ENCODE measurements at places on chromosomes 13 and 19.
A peak's percentile ranks its signal among the peaks of the same experiment; 100 is the strongest.

- no peak for DNase-seq
Measured at GRCh38 chr19:14629557-14629956, 45.1 kb downstream of the ADGRE3 start.

- no peak for DNase-seq
Measured at GRCh38 chr13:113731192-113732175, 27.5 kb upstream of the TMEM255B start.

- DNase-seq = no peak
Measured at GRCh38 chr19:39740395-39740794, 2.6 kb upstream of the CLC start.

DNA sequence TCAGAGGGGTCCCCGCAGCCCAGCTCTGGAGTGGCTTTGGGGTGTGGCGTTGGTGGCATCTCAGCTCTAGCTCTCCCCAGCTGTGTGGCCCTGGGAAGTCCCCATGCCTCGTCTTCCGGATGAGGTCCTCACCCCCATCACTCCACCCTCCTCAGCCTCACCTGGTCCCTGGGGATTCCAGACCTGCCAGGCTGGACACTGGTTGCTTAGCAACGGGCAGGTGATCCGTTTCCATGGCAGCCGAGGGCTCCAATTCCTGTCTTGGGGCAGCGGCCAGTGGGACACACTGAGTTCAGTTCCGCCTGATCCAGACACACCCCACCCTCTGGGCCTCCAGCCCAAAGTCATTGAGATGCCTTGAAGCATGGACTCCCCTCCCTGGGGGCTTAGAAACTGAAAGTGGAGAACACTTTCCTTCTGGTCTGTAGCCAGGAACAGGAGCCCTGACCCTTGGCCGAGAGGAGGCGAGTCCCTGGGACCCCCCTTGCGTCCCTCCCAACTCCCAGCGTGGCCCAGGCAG lies 7.7 kb upstream of the MISP start:
- no peak for DNase-seq

GRCh38 chr13:50864492-50864891 lies 21.0 kb upstream of the DLEU7 start:
- no peak for DNase-seq

DNA sequence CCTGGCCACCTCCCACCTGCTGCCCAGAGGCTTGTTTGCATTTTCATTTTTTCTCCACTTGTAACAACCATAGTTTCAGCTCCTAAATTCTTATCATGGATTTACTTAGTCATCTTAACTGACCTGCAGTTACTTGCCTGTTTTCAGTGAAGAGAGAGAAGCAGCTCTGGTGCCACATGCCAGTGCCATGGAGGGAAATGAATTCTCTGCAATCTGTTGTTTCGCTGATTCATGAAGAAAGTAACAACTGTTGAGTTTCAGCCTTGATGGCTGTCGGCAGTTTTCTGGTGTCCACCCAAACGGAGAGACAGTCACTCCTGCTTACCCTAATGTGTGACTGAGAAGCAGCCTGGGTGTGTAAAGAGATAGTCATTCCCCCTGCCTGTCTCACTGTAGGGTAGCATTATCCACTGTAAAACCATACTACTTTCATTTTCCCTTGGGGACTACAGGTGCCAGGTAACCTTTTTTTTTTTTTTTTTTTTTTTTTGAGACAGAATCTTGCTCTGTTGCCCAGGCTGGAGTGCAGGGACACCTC lies 116.1 kb downstream of the DNAJC3 start:
- no peak for DNase-seq

GRCh38 chr19:52665027-52665426 lies 26.9 kb upstream of the ZNF83 start:
- no peak for DNase-seq

DNA sequence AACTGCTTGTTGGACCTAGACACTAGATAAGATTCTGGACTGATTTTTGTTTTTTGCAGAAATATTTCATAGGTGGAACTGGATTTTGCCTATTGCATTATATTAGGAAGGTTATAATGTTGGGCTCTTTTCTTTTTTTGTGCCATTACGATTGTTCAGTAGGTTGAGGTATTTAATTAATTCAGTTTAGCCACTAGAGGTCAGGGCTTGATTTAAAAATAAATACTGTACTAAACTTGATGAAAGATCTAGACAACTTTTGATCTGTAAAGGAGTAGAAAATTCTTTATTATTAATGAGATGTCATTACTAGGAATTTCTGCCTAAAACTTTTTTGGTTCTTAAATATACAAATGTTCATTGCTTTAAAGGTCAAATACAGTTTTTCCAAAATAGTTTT lies 15.2 kb upstream of the SUPT20H start:
- no peak for DNase-seq

DNA sequence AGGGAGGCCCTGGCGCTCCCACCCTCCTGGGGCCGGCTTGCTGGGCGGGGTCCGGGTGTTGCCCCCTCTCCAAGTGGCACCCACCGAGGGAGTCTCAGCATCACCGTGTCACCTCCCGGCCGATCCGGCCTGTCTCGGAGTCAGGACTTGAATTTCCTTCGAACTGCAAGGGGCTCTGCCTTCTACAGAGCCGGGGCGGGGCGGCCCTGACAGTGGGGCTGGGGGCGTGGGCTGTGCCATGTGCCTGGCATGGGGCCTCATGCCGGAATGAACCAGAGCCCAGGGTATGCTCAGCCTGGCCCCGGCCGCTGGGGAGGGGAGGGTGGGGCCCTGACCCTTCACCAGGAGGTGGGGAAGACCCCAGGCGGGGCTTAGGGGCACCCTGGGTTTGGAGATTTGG lies 47.0 kb upstream of the TCF3 start:
- no peak for DNase-seq

DNA sequence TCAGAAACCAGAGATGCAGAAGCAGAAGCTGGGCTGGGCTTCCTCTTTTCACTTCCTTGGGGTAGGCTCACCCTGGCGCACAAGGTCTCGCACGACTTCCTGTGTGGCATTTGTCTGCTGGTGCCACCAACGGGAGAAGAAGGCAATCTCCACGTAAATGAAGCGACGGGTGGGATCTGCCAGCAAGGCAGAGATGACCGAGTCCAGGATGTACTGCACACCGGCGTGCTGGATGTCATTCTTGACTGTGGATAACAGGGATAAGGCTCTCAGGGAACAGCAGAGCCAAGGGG lies 1.3 kb downstream of the MAN2B1 start:
- DNase-seq = no peak

- DNase-seq = no peak
Measured at GRCh38 chr13:97695684-97696083, 257.8 kb upstream of the IPO5 start.

GRCh38 chr19:16850133-16850532 lies 20.9 kb downstream of the SIN3B start:
- DNase-seq = no peak

DNA sequence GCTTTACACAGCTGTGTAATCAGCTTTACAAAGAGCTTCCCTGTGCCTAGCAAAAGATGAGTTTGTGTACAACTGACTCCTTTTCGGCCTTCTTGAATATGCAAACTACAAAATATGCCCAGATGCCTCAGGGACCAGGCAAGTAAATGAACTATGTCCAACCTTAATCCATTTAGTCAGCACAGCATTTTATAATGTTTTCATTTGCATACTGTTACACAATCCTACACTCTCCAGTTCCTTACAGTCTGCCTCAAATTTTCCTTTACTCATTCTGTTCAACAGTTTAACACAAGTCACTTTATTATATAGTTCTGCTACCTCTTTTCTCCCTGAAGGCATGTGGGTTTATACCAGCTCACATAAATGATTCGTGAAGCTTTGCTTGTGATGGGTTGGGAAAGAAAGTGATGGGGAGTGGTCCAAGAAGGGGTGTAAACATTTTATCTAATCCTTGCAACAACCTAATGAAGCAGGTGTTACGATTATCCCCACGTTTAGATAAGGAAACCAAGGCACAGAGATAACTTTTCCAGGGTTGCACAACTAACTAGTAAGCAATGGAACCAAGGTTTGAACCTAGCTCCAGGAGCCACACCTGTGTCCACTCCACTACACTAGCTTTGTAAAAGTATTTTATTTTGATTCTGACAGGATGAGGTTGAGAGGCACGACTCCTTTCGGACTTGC lies 3.3 kb upstream of the USP12 start:
- DNase-seq = no peak

- peak; percentile 75 for DNase-seq
Measured at GRCh38 chr19:47707135-47707925, 5.9 kb upstream of the EHD2 start.

DNA sequence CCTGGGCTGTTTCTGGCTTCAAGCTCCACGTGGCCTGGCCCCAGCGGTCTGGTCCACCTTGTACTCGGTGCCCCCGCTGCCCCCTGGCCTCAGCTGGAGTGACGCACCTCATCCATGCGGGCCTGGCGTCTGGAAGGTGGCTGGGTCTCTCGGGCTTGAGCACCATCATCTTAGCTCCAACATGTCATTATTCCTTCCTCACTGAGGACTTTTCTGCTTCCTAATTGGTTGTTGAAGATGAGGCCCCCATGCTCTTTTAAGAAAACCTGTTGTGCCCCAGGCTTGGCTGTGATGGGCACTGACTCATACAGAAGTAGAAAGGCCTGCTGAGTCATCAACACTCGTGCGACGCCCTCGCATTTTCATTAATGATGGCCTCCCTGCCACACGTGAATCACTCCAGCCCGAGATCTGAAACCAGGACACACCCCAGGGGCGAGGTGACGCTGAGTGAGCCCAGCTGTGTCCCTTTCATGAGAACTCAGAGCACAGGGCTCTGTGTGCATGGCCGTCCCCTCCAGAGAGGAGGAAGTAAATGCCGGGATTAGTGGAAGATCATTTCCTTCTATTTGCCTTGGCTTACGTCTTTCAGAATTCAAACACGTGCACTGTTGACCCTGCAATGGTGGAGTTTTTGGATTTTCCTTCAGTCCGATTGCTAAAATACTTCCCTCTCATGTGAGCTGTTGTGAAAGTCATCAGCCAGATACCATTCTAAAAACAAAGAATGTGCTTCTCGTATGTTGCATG lies 14.0 kb upstream of the GJA3 start:
- DNase-seq = peak; percentile 68

DNA sequence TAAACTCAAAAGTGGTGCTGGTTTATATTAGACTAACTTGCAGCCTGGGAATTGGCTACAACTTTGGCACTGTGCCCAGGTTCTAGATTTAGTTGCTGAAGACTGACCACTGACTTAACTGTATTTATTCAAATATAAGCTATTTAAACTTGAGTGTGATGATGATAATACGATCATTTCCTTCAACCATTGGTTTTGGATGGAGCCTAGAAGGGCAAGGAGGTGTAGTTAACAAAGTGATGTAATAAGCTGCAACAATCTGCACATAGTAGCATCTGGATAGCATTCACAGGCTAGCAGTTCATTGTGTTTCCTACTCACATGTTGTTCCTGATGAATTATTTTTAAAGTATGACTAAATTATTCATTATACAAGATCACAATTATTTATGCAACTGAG lies 55.2 kb upstream of the DACH1 start:
- no peak for DNase-seq

DNA sequence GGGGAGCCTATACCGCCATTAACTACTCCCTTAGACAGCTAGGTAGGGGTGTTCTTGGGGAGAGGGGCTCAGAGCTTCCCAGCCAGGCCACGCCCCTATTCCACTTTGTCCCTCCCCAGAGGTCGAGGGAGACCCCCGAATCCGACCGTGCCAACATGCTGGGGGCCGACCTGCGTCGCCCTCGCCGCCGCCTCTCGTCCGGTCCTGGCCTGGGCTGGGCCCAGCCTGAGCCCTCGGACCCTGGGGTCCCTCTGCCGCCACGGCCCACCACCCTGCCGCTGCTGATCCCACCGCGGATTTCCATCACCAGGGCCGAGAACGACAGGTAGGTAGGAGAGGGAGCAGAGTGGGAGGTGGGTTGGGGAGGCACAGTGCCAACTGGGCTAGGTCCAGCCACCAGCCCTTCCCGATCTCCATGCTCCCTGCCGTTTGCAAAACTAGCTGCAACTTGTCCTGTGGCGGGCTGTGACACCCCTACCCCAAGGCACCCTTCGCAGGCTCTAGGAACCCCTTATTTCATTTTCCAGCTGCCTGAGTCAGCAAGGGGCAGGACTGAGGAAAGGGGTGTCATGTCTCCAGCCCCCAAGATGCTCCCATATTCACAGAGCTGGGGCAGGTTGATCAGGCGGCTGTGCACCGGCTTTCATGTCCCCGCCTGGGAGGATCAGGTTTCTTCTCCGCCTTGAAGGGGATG lies 2.6 kb upstream of the PDE4A start:
- DNase-seq = no peak

DNA sequence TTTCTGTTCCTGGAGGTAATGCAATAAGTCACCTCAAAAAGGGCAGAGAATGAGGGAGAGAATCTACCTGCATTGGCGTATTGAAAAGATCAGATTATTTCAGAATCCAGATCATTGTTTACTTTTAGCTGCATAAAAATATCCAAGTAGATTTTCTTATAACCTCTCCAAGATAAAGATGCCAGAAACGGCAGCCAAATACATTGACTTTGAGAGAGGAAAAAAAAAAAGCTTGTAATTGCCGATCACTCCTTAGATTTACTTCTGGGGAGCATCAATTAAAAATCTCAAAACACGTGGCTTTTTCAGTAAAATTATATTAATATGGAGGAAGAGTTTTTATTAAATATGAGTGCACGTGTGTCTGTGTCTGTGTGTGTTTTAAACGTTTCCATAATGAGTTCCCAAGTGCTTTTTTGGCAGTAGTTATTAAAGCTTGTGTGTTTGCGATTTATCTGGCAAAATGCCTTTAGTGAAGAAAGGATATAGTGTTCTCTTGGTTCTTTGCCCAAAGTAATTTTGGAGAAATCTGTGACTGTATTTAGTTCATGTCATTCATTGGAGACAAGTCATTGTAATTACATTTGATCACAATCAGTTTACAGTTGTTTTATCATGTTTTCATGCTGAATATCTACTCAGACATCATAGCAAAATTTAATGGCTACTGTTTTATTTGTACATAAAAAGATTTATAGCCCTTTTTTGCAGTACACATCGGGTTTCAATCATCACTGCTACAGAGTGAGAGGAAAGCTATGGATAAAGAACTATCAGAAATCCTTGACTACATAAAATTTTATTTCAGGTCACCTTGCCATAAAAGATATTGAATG lies 176.1 kb downstream of the TM9SF2 start:
- no peak for DNase-seq
